ENCODE measurements at places on chromosomes 1 and 21. TPM values are rescaled to one million over a fixed set of nuclear protein-coding genes. Genes with fewer than 3 reads are reported as not detected.
A peak's percentile ranks its signal among the peaks of the same experiment; 100 is the strongest.

DNA sequence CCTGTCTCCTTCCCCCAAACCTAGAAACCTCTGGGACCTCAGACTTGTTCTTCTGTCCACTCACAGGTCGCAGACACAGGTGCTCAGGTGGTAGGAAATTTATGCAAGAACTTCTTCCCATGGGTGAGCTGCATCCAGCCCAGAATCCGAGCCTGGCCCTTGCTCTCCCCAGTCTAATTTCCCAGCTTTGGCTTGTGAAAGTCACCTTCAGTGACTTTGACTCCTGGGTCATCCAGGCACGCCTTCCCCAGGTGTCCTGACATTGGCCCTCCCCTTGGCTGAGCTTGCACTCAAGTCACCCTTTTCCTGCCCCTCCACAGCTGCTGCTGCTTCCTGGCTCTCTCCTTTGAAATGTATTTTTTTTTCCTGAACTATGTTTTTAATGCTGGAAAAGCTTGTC is 6.6 kb downstream of the IPO13 start:
- DNase-seq: no peak

DNA sequence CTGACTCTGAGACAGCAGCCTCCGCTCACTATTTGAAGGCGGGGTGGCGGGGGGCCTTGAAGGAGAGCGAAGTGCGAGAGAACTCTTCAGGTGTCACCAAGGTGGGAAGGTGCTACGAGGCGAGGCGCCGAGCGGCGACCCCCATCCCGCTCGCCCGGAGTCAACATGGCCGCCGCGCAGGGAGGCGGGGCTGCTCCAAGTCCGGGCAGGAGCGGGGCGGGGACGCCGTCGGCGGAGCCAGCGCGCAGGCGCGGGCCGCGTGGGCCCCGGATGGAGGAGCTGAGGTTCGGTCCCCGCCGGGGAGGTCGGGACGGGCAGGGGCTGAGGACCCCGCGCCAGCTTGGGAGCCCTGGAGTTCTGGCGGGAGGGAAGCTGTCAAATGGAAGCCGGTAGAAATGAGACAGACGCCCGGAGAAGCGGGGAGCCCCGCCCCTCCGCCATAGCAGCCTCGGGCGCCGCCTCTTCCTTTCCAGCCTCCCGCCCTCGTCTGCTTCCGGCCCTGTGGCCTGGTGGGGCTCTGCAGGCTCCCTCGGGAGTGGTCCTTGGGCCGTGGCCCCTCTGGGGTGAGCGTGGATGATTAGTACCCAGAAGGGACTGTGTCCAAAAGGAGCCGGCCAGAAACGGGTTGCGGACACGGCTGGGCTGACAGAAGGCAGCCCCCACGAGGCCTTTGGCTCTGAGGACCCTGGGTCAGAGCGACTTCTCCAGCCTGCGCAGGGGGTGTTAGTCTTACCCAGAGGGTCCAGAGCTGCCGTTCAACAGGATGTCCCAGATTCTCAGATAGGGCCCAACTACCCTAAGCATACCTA is at the start of gene PIGV:
TSS of gene PIGV (plus strand) at position 245 of the 809 bp plus-strand sequence. CDS start 2,866 bp downstream, outside the sequence.
- peak; percentile 95 for DNase-seq

The LCE1C gene
- polyA plus RNA-seq: not detected

DNA sequence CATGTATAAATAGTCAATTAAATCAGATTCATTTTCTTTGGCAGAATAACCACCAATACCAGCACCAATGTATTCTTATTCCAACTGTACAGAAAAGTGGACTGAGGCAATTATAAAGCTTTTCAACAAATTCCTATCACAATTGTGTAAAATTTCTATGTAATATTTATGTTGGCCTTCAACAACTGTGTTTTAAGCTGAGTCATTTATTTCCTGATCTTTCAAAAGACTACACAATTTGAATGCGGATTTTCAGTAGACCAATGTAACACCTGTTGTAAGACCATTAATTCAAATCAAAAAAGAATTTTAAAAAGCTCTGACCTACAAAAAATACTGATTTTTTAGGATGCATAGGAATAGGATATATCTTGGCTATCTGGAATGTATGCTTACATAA is 25.5 kb downstream of the GPATCH2 start:
- no peak for DNase-seq

DNA sequence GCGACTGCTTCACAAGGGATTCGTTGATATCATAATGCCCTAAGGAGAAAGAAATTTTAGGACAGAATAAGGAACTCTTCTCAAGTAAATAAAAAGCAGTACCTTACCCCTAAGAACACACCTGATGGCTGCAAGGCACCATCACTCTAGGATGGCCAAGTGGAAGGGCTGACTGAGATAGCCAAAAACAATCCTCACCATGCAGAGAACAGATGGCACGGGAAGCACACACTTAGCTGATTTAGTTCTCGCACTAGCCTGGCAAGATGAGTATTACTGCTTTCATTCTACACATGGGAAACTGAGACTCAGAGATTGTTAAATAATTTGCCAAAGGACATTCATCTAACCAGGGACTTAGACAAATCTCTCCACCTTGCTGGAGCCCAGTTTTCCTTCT is 43.8 kb downstream of the STPG1 start:
- DNase-seq: no peak

DNA sequence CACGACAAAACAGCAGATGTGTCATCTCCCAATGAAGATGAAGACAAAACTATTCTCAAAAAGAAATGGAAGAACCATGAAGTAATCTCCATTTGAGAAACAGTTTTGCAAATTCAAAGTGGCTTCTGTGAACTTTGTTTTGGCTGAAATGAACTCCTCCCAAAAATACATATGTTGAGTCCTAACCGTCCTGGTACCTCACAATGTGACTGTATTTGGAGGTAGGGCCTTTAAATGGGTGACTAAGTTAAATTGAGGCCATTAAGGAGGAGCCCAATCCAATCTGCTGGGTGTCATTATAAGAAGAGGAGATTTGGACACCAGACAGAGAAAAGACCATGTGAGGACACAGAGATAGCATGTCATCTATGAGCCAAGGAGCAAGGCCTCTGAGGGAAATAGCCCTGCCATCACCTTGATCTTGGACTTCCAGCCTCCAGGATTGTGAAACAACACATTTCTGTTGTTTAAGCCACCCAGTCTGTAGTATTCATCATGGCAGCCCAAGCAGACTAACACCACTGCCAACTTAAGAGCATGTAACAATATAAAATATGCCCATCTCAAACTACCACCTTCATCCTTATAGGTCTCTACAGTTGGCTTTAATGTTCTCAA is 38.3 kb upstream of the KCNE1 start:
- DNase-seq: no peak

DNA sequence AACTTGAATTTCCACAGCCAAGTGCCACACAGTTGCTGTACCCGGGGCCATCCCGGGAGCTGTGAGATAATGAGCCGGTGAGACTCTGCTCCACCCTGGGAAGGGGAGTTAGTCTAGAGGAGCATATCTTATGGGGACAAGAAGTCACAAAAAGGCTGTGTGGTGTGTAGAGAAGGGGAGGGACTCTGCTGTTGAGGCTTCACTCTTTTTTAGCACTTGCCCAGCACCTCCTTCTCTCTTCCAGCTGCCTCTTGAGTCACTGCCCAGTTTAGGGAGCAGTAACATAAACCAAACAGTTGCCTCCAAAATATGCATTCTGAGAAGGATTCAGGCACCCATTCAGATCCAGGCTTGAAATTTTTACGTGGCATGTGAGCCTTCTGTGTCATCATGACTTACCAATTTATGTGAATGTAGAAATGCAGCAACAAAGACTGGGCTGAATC is 744 bp upstream of the WDR26 start:
- DNase-seq: peak; percentile 92

The TRPM2 gene
- polyA plus RNA-seq: not detected

- DNase-seq: no peak
These were observed 22.9 kb upstream of the SLC19A2 start for GRCh38 chr1:169508432-169509338.

GRCh38 chr1:203274603-203275381 is 30.5 kb upstream of the BTG2 start:
- peak; percentile 65 for DNase-seq

The ZBTB18 gene
- polyA plus RNA-seq: 0.47 TPM

GRCh38 chr1:234871039-234871709 is 257.5 kb downstream of the TOMM20 start:
- DNase-seq: no peak

DNA sequence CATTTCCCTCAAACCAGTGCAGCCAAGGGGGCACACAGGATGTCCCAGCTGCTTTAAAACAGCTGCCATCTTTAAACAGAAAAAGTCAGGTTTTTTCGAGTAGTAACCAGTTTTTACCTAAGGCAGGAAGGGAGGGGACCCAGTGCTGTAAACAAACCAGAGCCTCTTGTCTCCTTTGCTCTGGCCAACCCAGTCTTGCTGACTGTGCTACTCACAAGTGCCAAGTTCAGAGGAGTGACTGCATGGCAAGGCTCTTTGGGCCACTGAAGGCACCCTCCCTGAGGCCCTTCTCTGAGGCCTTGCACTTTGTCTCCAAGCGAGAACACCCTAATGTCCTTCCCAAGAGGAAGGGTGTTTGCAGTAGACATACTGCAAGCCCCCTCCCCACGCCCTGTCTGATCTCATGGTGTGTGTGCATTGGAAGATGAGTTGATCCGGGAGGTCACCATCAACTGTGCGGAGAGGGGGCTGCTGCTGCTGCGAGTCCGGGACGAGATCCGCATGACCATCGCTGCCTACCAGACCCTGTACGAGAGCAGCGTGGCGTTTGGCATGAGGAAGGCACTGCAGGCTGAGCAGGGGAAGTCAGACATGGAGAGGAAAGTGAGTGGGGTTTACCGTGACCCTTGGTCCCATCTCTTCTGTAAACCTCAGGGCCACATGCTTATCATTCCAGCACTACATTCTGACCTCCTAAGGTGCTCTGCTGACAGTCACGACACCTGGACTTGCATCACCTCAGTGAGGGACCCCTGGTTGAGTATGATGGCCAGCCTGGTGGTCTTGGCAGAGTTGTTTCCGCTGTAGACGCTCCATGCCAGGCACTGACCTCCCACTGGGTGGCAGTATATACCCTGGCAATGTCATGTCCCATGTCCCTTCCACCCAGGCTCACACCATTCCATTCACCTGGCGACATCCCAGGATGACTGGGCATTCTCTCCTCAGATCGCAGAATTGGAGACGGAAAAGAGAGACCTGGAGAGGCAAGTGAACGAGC is 4.7 kb downstream of the DNALI1 start:
- DNase-seq: peak; percentile 53

The COL16A1 gene
- 68.7 TPM for polyA plus RNA-seq

The RHBG gene
- not detected for polyA plus RNA-seq

The OVAAL gene
- polyA plus RNA-seq: not detected

DNA sequence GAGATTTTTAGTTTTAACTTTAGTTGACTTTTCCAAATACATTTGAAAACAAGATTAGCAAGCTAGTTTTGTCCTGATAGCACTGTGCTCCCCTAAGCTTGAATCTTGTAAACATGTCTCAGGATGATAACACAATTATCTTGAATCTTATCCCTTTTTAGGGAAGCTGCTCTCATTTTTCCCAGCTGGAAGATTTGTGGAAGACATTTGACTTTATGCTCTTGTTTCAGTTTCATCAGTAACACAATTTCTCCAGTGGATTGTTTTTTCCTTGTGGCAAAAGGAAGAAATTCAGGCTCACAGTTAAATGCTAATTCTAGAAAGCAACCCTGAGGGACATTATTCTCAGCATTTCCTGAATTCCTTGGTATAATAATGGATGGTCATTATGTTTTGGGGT is 88.8 kb downstream of the CDC7 start:
- no peak for DNase-seq

GRCh38 chr1:167695147-167695546 is 26.6 kb upstream of the MPZL1 start:
- DNase-seq: no peak

- DNase-seq: peak; percentile 7
These were observed 16.6 kb upstream of the SLC2A5 start for GRCh38 chr1:9086045-9086444.

DNA sequence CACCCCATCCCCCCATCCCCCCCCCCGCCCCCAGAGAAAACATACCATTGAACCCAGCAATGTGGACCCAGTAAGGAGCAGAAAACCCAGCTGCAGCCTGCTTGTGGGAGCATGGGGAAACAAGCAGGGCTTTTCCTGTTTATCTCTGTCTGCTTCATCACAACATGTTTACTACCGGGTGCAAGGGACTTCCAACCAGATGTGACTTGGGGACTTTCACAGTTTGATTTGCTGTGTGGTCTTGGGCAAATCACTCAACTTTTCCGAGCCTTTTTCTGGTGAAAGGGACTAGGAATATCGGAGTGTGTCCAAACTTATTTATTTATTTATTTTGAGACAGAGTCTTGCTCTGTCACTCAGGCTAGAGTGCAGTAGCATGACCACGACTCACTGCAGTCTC is 3.2 kb downstream of the TMCC2 start:
- DNase-seq: no peak

The CGN gene
- 0.06 TPM for polyA plus RNA-seq

DNA sequence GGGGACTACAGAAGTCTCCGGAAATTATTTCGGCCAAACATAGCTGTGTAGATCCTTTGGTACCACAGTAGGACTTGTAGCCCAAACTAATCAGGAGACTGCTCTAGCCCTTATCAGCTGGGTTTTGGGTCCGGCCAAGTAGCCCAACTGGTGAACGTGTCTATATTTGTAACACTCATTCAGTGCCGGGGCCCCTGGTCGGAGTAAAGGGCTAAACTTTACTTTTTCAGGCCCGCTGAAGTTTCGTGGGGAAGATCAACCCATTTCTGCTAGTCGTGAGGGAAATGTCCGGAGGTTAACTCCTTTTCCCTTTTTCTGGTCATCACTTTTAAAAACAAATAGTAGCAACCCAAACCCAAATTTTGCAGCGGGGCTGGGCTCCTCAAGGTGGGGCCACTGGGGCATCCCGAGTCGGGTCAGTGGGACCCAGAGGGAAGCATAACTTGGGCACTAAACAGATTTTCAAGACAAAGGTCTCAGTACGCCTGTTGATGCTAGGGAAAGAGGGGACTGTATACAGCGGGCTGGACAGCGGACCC is 1.7 kb downstream of the LHX9 start:
- DNase-seq: no peak

- DNase-seq: peak; percentile 68
These were observed 348.6 kb upstream of the ADGRL4 start for GRCh38 chr1:79355090-79355489.

GRCh38 chr1:221910222-221910621 is 168.3 kb upstream of the DUSP10 start:
- DNase-seq: no peak

- DNase-seq: no peak
These were observed at the start of gene MEF2D for GRCh38 chr1:156500543-156500792. Gene MEF2D, minus strand, starts transcription at chr1:156500775. Its CDS starts 17,483 bp downstream, at chr1:156483292.

DNA sequence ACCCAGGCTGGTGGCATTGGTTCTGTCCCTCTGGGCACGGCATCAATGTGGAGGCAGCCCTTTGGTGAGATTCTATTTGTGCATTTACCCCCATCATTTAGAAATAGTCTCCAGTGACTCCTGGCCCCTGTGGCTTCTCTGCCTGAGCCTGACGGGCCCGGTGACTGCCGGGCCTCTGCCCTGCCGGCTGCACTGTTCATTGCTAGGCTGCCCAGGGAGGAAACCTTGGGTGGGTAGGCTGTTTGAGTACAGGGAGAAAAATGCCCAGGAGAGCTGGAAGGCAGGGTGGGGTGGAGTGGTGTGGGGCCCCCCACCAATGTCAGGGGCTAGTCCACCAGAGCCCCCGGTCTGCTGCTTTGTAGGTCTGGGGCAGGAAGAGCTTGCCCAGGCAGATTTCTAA is 23.4 kb upstream of the EDN2 start:
- DNase-seq: no peak

The SPRR2E gene
- not detected for polyA plus RNA-seq

The GSTM2 gene
- polyA plus RNA-seq: 41.2 TPM

GRCh38 chr1:95548211-95548610 is 314.2 kb downstream of the RWDD3 start:
- DNase-seq: no peak

The TCP10L gene
- polyA plus RNA-seq: not detected

All from GM23248 (cell line).